ENCODE measurements at places on chromosomes 11 and 22. TPM values are rescaled to one million over a fixed set of nuclear protein-coding genes. Genes with fewer than 3 reads are reported as not detected.

TRIM66 gene
- total RNA-seq = 8.0 TPM

SLC25A1 gene
- 30.0 TPM for total RNA-seq

MFRP gene
- total RNA-seq = not detected

GRCh38 chr11:130979386-130979972 is 63.2 kb upstream of the SNX19 start:
- DNase-seq = no peak
- H3K4me3 ChIP-seq = no peak overlapping the region
- H3K4me1 ChIP-seq = no peaks in the 10 kb centered on the region

GRCh38 chr22:38401336-38402084 is 53.5 kb downstream of the KCNJ4 start:
- H3K36me3 ChIP-seq = no peaks in the 10 kb centered on the region
- H3K4me3 ChIP-seq = no peak overlapping the region
- no peaks in the 10 kb centered on the region for H3K27me3 ChIP-seq
- no peak for DNase-seq
